ENCODE measurements at places on chromosomes 3 and 15.

- no peak for DNase-seq
Observed at GRCh38 chr15:49232236-49232806, 62.3 kb downstream of the GALK2 start.

- DNase-seq: no peak
Observed at GRCh38 chr3:12935023-12935860, 93.9 kb upstream of the RPL32 start.

DNA sequence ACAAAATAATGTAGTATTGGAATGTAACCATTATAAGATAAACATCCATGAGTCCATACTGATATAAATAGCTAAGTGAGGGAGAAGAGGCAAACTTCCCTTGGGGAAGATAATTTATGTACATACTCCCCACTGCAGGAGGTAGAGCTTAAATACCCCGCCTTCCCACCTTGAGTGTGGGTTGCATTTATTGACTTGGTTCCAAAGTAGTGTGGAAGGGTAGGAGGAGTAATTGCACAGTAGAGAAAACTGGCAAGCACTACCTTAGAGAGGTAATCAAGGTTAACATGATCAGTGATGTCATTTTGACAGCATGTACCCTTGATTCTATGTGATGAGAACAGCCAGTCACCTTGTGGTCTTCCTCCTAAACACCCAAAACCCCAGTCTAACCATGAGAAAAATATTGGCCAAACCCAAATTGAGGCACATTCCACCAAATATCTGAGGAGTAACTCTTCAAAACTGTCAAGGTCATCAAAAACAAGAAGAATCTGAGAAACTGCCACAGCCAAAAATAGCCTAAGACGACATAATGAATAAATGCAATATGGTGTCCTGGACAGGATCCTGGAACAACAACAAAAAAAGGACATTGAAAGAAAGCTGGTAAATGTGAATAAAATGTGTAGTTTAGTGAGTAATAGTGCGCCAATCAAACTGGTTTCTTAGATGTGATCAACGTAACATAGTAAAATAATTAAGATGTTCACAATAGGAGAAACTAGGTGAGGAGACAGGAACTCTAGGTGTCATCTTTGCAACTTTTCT is 774 bp upstream of the CNOT10 start:
- DNase-seq: no peak

- DNase-seq: no peak
Observed at GRCh38 chr3:13547591-13548371, 1.1 kb upstream of the FBLN2 start.

- DNase-seq: no peak
Observed at GRCh38 chr15:41629463-41629862, 30.7 kb upstream of the MGA start.

- DNase-seq: peak; percentile 68
Observed at GRCh38 chr3:46812237-46812791, 50.9 kb downstream of the MYL3 start.

- DNase-seq: no peak
Observed at GRCh38 chr15:43886558-43886957, 59.8 kb downstream of the WDR76 start.

GRCh38 chr3:172040078-172040980 is 951 bp downstream of the FNDC3B start:
- no peak for DNase-seq

GRCh38 chr15:89057506-89058133 is 30.6 kb upstream of the ABHD2 start:
- DNase-seq: peak; percentile 83

DNA sequence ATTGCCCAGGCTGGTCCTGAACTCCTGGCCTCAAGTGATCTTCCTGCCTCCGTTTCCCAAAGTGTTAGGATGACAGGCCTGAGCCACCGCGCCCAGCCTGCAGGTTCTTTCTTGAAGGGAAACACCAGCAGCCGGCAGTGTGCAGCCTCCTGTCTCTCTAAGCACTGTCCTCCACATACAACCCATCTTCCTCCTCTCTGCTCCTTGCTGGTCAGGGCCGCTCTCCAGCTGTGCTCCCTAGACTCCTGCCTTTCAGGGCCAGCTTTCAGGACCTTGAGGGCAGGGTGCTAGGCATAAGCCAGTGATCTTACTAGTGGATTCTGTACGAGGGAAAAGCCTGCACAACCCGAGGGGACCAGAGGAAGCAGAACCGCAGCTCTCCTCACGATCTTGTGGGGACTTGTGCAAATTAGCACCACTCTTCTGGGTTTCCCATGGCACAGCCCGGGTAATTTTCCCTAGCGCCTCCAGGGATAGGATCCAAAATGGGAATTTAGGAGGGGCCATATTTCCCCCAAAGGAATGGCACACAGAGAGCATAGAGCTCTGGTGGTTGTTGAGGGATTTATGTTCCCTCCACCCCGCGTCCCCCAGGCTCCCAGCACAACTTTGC is 18.2 kb upstream of the CORO2B start:
- no peak for DNase-seq

DNA sequence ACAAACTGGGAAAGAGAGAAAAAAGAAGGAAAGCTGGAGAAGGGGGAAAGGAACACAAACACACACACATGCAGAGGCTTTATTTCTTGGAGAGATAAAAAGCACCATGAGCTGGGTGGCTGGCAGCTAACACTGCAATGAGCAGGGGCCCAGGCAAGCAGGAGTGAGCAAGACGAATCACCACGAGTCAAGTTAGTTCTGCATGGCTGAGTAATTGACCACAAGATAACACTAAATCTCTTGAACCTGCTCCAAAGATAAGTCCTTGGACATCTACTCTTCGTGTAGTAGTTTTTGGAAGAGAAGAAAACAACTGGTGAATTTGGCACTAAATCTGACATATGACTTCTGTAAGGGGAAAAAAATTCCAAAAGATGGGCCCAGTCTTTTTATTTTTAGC is 100.9 kb downstream of the MYO5A start:
- no peak for DNase-seq

- DNase-seq: no peak
Observed at GRCh38 chr3:15438983-15439382, 11.6 kb downstream of the EAF1 start.

DNA sequence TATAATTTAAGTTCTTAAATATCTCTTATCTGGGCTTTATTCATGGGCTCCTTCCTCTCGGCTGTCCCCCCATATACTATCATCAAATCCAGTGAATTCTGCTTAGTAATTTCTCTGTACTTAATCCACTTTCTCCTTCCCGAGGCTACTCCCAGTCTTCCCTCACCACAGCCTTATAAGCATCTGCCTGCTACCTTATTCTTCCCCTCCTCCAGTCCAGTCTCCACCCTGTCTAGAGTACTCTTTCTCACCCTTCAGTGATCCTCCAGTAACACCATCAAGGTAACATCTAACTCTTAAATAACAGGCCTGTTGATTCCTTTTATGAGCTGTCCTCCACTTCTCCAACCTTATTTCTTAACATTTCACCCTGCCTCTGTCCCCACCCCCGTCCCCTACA is 65.8 kb downstream of the NEO1 start:
- no peak for DNase-seq

DNA sequence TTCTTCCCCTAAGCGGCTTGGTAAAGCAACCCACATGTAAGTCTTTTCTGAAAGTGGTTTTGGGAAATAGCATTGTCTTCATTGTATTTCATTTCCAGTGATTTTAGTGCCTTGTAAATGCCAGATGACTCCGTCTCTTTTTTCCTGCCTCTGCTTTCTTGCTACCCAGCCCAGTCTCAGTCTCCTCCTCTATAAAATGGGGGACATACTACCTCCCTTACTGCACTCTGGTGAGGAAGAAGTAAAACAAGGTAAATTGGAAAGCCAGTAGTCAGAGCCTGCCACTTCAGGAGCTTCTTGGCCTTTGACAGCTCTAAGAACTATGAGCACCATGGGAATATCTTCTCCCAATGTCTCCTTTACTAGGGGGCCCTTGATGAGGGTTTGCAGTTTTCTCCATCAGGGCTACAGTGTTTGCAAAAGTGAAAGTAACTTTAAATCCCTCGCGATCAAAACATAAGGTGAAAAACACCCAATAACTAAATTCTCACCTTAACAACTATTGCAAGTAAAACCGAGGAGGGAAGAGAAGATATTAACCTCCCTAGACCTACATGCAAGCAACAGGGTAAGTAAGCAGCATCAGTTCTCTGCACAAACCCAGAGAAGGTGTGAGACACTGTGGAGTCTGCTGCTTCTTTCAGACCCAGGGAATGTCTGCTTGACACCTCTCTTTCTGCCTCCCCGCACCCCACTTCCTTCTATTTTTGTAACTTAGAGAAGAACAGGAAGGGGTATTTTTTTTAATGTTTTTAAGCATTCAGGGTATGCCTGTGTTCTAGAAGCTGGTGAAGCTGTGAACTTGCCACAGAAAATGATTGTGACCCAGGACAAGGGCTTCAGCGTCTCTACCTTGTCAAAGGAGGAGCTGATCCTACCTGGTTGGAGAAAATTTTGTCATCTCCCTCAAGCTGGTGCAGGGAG is 159.1 kb upstream of the EOMES start:
- peak; percentile 22 for DNase-seq

GRCh38 chr3:54196360-54196991 is 74.1 kb downstream of the CACNA2D3 start:
- no peak for DNase-seq

DNA sequence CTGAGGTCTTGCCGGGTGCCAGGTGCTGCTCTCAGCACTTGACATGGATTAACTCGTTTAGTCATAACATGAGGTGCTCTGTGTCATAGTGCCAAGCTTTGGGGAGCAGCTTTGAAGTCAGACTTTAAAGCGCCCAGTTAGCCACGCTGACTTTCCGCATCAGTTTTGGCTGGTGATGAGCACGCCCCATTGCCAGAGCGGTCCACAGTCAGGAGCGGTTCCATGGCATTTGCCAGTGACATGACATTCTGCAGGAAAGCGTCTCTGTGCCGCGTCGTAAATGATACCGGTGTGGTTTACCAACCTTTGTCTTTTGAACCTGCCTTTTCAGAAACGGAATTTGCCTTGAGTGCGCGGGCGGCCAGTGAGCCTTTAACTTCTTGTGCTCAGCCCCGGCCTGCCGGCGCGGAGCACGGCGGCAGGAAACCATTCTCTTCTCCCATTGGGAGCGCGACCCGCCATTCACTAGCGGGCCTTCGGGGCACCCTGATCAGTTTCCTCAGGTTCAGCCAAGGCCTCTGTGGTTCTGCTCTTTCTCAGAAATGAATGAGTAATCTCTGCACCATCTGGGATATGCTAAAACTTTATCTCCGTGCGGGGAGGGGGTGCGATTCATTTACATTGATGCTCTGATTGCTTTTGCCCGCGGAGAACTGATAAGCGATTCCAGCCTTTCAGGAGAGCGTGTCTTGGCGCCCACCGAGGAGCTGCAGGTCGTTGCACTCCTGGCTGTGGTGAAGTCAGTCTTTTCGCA is 1.7 kb upstream of the SLC2A2 start:
- no peak for DNase-seq

DNA sequence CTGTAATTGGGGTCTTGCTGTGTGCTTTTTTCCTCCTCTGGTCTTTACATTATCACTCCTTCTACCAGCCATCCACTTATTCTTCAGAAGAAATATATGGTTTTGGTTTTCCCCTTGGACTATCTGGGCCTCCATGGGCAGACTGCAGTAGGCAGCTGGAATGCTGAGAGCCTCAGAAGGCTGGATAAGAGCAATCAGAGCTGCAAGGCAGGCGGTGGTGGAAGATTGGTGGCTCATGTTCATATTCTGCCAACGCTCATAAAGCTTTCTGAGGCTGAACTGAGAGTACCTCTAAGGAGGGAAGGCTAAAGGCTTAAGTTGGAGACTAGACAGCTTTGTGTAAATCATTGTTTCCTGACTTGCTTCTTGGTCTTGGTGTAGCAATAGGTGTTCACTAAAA is 5.7 kb upstream of the RPLP1 start:
- no peak for DNase-seq

DNA sequence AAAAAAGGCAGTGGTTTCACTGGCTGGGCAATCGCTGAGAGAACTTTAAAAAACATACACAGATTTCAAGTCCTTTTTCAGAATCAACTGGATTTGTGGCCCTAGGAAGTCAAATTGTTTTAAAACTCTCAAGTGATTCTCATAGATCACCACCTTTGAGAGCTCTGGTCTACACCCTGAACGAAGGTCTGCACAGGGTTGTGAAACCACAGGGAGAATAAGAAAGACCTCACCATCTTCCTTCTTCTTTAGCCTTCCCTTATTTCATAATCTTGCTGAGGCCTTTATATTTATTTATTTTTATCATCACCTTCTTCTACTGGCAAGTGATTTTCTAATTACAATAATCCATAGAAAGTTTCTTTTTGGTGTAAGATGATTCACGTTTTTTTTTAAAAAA is 58.1 kb downstream of the FOXP1 start:
- DNase-seq: no peak

DNA sequence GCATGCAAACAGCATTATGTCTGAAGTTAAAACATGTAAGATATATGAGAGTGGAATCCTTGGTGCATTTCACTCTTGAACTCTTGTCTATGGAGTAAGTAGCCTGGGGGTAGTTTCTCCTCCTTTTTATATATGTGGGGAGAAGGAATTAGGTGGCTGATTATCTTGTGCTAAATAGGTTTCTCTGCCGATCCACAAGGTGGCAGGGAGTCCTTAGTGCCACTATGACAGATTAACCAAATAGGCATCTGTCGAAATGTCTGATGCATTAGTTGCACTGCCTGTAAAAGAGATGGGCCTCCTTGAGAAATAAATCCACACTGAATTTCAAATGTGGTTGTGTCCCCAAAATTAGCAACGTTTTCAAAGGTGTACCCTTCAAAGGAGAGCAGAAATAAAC is 170.1 kb downstream of the CNTN4 start:
- no peak for DNase-seq
